Osteocyte (in vitro differentiated cells): ENCODE measurements at places on chromosomes 11 and 22. TPM values are rescaled to one million over a fixed set of nuclear protein-coding genes. Genes with fewer than 3 reads are reported as not detected.
A peak's percentile ranks its signal among the peaks of the same experiment; 100 is the strongest.

DNA sequence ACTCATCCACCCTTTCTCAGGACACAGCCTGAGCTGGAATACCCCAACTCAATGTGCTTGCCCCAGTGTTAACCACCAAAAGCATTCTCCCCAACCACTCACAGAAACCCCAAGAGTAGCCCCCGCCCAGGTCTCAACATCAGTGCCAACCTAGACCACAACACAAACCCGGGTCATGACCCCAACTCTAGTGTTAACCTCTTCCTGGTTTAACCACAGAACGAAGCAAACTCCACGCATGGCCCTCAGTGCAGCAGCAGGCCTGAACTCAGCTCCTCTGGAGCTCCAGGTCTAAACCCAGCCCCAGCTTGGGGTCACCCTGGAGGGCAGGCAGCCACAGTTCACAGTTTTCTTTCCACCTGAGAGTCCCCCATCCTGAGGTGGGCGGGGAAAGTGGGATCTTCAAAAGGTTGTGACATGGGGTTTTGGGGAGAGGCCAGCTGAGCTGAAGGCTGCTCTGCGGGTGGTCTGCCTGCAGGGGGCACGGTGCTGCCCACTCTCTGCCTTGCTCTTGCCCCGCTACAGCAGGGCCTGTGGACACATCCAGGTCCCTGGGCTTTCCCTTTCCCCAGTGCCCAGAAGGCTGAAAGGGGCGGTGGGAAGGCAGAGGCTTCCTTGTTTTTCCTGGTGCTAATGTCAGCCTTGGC lies 37.9 kb downstream of the NECTIN1 start:
- no peak overlapping the region for H3K27ac ChIP-seq
- DNase-seq, result no peak
- no peaks in the 10 kb centered on the region for H3K27me3 ChIP-seq
- H3K4me3 ChIP-seq, result no peak overlapping the region
- no peaks in the 10 kb centered on the region for H3K36me3 ChIP-seq
- H3K4me1 ChIP-seq, result peaks cover under 1% of the 10 kb centered on the region

DNA sequence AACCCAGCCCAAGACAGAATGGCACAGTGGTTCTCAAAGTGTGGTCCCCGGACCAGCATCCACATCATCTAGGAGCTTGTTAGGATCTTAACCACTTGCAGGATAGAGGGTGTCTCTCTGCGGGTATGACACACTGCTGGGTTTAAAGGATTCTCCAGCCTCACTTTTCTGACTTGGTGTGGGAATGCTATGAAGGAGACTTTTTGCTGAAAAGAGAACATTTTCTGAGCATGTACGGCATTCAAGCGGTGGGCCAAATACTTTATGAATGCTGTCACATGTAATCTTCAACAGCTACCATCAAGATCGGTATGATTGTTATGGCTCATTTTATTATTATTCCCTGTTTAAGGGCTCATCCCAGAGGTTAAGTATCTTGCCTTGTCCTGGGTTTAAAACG lies 1.8 kb upstream of the CD82 start:
- no peak for DNase-seq
- H3K36me3 ChIP-seq, result no peaks in the 10 kb centered on the region
- no peaks in the 10 kb centered on the region for H3K27me3 ChIP-seq
- no peak overlapping the region for H3K4me3 ChIP-seq
- peaks cover 43% of the 10 kb centered on the region for H3K4me1 ChIP-seq
- peak overlapping the region; percentile 98 for H3K27ac ChIP-seq

GRCh38 chr22:22948651-22949571 lies 61.3 kb downstream of the IGLL5 start:
- peaks cover 14% of the 10 kb centered on the region for H3K27me3 ChIP-seq
- H3K36me3 ChIP-seq, result no peaks in the 10 kb centered on the region
- peak; percentile 62 for DNase-seq

GRCh38 chr22:48071828-48072227 lies 1309.4 kb downstream of the TBC1D22A start:
- no peaks in the 10 kb centered on the region for H3K4me1 ChIP-seq
- H3K27me3 ChIP-seq, result no peaks in the 10 kb centered on the region
- H3K4me3 ChIP-seq, result no peak overlapping the region
- no peak for DNase-seq

- peak overlapping the region; percentile 84 for H3K27ac ChIP-seq
- H3K4me3 ChIP-seq, result no peak overlapping the region
Observed at GRCh38 chr11:61947486-61948210, 2.5 kb upstream of the BEST1 start.

DNA sequence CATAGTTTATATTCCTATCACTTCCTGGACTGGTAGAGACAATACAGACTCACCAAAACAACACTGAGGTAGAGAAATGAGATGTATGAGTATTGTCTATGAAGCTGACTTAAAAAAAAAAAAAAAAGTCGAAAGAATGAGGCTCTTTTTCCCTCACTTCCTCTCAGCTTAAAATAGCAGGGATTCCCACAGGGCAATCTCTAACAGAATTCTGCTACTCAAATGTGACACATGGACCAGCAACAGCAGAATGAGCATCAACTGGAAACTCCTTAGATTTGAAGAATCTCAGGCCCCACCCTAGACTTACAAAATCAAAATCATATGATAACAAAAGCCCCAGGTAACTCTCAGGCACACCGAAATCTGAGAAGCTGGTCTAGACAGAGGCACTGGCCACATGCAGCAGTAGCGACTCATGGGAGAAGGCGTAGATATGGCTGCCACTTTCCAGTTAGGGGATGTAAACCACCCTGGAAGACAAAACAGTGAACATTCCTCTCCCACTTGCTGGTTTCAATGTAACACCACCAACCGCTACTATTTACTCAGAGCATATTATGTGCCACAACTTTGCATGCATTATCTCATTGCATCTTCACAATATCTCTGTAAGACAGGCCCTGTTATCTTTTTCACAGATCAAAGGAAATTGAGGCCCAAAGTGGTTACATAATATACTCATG lies 128.0 kb downstream of the RBFOX2 start:
- peaks cover 47% of the 10 kb centered on the region for H3K4me1 ChIP-seq
- H3K36me3 ChIP-seq, result no peaks in the 10 kb centered on the region
- no peaks in the 10 kb centered on the region for H3K27me3 ChIP-seq

DNA sequence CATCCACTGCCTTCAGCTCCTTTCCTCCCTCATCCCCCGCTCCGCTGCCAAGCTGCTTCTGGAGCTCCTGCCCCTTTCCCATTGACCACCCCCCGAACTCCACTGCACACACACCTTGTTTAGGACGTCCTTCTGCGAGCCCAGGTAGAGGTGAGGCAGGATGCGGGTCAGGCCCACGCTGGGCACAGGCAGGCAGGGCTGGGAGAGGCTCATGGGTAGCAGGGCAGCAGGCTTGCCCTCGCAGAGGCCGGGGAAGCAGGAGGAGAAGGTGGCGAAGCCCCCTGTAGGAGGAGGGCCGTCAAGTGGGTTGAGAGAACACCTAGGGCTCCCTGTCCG lies 13.3 kb downstream of the DUSP8 start:
- H3K27ac ChIP-seq, result peak overlapping the region; percentile 89
- no peaks in the 10 kb centered on the region for H3K27me3 ChIP-seq
- peaks cover 4% of the 10 kb centered on the region for H3K36me3 ChIP-seq
- peaks cover 28% of the 10 kb centered on the region for H3K4me1 ChIP-seq
- peak overlapping the region; percentile 18 for H3K4me3 ChIP-seq

DNA sequence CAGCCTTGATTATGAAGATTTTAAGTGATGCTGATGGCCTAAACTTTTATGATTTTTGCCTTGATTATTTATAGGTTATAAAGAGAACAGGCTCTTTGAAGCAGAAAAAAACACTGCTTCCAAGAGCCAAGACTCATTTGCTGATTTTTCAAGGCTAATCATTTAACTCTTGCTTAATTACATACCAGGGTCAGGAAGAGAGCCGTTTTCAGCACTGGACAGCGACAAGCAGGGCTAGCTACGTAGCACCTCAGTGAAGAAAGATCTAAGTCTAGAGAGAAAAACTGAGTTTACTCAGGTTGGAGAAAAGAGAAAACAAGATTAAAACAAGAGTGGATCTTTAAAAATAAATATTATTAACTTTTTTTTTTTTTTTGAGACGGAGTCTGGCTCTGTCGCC lies 615.4 kb upstream of the B3GAT1 start:
- H3K36me3 ChIP-seq, result no peaks in the 10 kb centered on the region
- no peak overlapping the region for H3K4me3 ChIP-seq
- H3K27me3 ChIP-seq, result peaks cover 2% of the 10 kb centered on the region
- no peak for DNase-seq
- H3K4me1 ChIP-seq, result no peaks in the 10 kb centered on the region
- no peak overlapping the region for H3K27ac ChIP-seq

- no peaks in the 10 kb centered on the region for H3K36me3 ChIP-seq
- peaks cover 46% of the 10 kb centered on the region for H3K27me3 ChIP-seq
- no peak for DNase-seq
- H3K4me1 ChIP-seq, result no peaks in the 10 kb centered on the region
- H3K4me3 ChIP-seq, result no peak overlapping the region
Observed at GRCh38 chr11:128871168-128871610, 4.1 kb upstream of the KCNJ1 start.

The LDHAL6A gene
- not detected in 2 replicates for total RNA-seq

The CALCA gene
- total RNA-seq, result not detected in 2 replicates

The CHRM1 gene
- 0.27 and 0.31 TPM in 2 replicates for total RNA-seq

- no peak for DNase-seq
- H3K27me3 ChIP-seq, result no peaks in the 10 kb centered on the region
- no peaks in the 10 kb centered on the region for H3K4me1 ChIP-seq
- no peak overlapping the region for H3K27ac ChIP-seq
- H3K36me3 ChIP-seq, result no peaks in the 10 kb centered on the region
- H3K4me3 ChIP-seq, result no peak overlapping the region
Observed at GRCh38 chr11:24683583-24683982, 186.7 kb downstream of the LUZP2 start.

DNA sequence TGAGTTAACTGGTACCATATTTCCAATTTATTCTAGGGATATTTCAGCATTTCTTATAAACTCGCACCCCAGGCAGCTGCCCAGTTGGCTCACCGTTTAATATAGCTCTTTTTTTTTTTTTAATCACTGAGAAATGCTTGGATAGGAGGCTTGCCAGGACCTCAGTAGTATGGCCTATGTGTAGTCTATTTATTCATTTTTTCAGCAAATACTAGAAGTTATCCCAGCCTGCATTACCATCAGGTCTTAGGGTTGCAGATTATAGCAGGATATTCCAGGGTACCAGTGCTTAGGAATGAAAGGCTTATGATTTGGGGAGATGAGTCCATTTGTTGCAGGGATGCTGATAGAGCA lies 26.6 kb downstream of the PARVA start:
- no peaks in the 10 kb centered on the region for H3K27me3 ChIP-seq
- no peak overlapping the region for H3K4me3 ChIP-seq
- no peak for DNase-seq

- H3K27me3 ChIP-seq, result no peaks in the 10 kb centered on the region
- no peak for DNase-seq
- no peaks in the 10 kb centered on the region for H3K4me1 ChIP-seq
- no peak overlapping the region for H3K27ac ChIP-seq
Observed at GRCh38 chr22:34210301-34210700, 290.0 kb upstream of the LARGE1 start.

DNA sequence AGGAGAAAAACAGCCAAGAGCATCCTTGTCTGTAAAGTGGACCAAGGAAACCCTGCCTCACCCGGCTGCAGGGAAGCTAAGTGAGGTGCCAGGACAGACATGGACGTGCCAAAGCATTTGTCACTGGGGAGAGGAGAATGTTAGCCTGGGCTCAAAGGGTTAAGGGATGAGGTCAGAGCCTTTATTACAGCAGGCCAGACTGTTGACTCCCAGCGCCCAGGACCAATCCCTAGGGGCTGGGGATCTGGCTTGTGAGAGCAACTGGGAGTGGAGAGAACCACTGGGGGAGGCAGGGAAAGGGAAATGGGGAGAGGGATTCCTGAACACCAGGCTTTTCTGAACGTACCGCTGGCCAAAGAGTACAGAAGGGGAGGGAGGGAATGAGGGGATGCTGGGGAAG lies 2.6 kb downstream of the CHRM1 start:
- no peak for DNase-seq
- no peak overlapping the region for H3K27ac ChIP-seq
- no peak overlapping the region for H3K4me3 ChIP-seq
- H3K4me1 ChIP-seq, result peaks cover 22% of the 10 kb centered on the region
- no peaks in the 10 kb centered on the region for H3K36me3 ChIP-seq

DNA sequence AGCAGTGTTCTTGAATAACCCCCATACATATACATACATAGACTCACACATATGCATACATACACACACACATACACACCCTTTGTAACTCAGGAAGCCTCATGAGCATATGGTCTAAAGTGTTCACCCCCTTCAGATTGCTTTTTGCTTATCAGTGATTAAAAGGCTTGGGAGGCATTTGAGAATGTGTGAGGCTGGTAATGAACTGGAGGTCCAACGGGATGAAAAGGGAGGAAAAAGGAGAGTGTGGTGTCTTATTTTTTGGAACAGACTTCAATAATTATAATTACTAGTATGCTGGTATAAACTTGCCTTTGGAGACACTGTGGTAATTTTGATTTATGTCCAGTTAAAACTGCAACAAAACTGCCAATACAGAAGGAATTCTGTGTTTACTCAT lies 124.5 kb downstream of the UVRAG start:
- H3K4me1 ChIP-seq, result peaks cover 9% of the 10 kb centered on the region
- H3K4me3 ChIP-seq, result no peak overlapping the region
- peaks cover 4% of the 10 kb centered on the region for H3K36me3 ChIP-seq

The KCNJ4 gene
- 0.43 and 0.57 TPM in 2 replicates for total RNA-seq

DNA sequence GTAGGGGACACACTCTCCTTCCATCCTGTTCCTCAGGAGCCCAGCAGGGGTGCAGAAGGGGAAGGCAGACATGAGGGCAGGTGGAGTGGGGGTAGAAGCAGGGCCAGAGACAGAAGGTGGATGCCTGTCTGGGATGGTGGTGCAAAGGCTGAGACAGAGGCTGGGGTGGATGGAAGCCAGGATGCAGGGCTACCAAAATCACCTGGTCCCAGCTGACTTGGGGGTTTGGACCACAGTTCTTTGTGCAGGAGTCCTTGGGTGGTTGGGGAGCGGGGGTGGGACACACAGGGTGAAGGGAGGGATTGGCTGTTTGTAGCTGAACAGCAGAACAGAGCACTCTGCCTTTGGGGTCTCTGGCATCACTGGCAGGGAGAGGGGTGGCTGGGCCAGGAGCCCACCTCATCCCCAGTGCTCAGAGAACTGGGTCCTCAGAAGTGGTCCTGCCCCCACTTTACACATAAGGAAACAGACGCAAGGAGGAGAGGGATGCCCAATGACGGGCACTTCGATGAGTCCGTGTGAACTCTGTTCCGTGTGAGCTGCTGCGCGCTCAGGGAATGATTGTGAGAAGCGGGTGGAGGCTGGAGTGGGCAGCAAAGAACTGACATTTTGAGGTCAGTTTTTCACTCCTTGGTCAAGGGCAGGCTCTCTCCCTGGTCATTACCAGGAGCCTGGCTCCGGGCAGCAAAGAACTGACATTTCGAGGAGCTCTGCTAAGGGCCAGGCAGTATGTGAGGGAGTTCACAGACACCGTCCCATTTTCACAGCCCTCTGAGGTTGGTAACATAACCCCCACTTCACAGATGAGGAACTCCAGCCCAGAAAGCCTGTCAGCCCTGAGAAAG lies 1.9 kb downstream of the TAGLN start:
- peaks cover 72% of the 10 kb centered on the region for H3K4me1 ChIP-seq
- H3K4me3 ChIP-seq, result peak overlapping the region; percentile 82
- no peaks in the 10 kb centered on the region for H3K27me3 ChIP-seq
- no peak for DNase-seq

The XPNPEP3 gene
- 20.9 and 22.5 TPM in 2 replicates for total RNA-seq

The SNAP29 gene
- 28.0 and 30.0 TPM in 2 replicates for total RNA-seq

- peaks cover 13% of the 10 kb centered on the region for H3K27me3 ChIP-seq
- DNase-seq, result no peak
- no peak overlapping the region for H3K4me3 ChIP-seq
- H3K36me3 ChIP-seq, result no peaks in the 10 kb centered on the region
- H3K4me1 ChIP-seq, result peaks cover 36% of the 10 kb centered on the region
- peak overlapping the region; percentile 47 for H3K27ac ChIP-seq
Observed at GRCh38 chr11:45022294-45023064, 71.8 kb upstream of the TP53I11 start.

The CASP5 gene
- not detected in 2 replicates for total RNA-seq

The SLC6A5 gene
- total RNA-seq, result not detected in 2 replicates

The CSRP3 gene
- not detected in 2 replicates for total RNA-seq
